ENCODE measurements at places on chromosomes 11 and 22. TPM values are rescaled to one million over a fixed set of nuclear protein-coding genes. Genes with fewer than 3 reads are reported as not detected.

OR9G1 gene
- not detected for total RNA-seq

KIRREL3 gene
- total RNA-seq, result under 0.01 TPM

RNF121 gene
- total RNA-seq, result 97.8 TPM

LRRN4CL gene
- total RNA-seq, result under 0.01 TPM

POU2AF3 gene
- total RNA-seq, result not detected

MIOX gene
- total RNA-seq, result not detected

APLNR gene
- not detected for total RNA-seq

TEX12 gene
- 0.32 TPM for total RNA-seq

PRODH gene
- not detected for total RNA-seq

CLTCL1 gene
- 3.2 TPM for total RNA-seq

SCGB1D2 gene
- not detected for total RNA-seq

TANGO2 gene
- 43.2 TPM for total RNA-seq

TNNT3 gene
- not detected for total RNA-seq

MMP13 gene
- not detected for total RNA-seq

LDHAL6A gene
- not detected for total RNA-seq

STX5 gene
- 27.7 TPM for total RNA-seq

HBG1 gene
- total RNA-seq, result not detected

POU2AF1 gene
- total RNA-seq, result not detected

CPT1A gene
- total RNA-seq, result 42.2 TPM

SMTNL1 gene
- not detected for total RNA-seq

ELF5 gene
- not detected for total RNA-seq

EHF gene
- total RNA-seq, result not detected

SULT4A1 gene
- total RNA-seq, result not detected

OR5P2 gene
- total RNA-seq, result not detected

GRM5 gene
- total RNA-seq, result under 0.01 TPM

KCNK4 gene
- total RNA-seq, result under 0.01 TPM

POU2F3 gene
- not detected for total RNA-seq
